ENCODE measurements at places on chromosomes 2 and 18.
A peak's percentile ranks its signal among the peaks of the same experiment; 100 is the strongest.

- DNase-seq: no peak
Observed at GRCh38 chr2:26559556-26559955, 81.6 kb downstream of the CIB4 start.

DNA sequence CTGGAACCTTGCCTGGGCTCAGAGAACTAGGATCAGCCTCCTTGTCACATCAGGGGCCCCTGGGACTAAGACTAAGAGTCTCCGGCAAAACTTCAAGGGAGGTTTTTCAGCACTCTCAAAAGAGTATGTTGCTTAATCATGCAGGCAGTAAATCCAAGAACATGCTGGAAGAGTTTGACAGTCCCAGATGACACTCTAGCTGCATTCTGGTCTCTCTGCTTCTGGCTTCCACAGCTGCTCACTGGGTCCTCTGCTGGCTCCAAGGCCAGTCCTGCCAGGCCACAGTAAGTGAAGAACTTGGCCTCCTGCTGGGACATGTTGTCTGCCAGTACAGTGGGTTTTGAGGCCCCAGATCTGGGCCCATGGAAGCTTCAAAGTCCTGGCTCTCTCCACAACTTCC lies 45.2 kb upstream of the IL1RL1 start:
- DNase-seq: no peak

DNA sequence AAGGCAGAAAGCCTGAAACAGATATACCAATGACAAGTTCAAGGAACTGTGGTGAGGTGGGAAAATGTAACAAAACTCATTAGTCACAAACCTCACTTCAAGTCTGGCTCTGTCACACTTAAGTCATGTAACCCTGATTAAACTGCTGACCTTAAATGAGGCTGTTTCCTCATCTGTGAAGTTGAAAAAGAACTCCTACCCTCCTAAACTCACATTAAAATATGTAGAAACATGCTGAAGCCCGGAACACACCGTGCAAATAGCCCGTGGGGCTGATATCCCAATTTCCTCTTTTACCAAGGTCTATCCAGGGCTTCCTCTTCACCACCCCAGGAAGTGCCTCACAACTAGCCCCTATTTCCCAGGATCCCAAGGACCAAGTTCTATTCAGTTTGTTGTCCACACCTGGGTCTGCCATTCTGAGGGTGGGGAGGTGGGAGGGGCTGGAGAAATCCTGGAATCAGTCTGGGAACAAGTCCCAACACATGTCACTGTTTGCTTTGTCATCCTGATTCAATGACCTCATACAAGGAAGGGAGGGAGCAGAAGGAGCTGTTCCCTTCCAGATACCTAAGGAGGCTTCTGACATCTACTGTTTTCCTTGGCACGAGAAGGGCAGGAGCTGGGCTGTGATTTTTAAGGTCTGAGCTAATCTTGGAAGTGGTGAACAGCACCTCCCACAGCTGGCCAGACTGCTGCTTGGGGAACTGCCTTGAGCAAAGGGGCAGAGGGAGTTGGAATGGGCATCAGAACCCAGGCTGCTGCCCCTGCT lies 42.3 kb downstream of the SLC4A1AP start:
- peak; percentile 88 for DNase-seq

DNA sequence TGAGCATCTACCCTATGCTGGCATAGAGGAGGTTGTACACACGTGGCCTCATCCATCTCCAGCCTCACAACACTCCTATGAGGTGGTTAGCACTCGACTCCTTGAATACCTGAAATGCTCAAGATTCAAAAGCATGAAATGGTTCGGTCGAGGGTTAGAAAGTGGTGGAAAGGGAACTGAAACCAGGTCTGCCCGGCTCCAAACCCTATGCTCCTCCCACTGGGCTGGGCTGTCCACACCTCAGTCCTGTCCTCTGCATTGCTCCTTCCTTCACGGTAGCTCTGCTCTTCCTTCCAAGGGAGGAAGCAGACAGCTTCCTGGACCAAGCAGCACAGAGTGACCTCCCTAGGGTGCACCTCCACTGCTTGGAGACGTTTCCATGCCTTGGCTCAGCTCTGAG lies 565.2 kb upstream of the ID2 start:
- no peak for DNase-seq

DNA sequence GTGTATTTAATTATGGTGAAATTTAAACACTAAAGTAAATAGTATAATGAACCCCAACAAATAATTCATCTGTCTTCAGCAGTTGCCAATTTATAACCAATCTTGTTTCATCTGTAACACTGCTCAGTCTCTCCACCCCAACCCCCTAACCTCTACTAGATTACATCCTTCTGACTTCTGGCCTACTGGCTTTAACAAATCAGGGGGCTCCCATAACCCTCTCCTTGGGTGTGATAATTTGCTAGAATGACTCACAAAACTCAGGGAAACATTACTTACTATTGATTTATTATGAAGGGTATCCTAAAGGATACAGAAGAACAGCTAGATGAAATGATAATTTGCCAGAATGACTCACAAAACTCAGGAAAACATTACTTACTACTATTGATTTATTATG lies 50.7 kb downstream of the PIK3C3 start:
- DNase-seq: peak; percentile 5

DNA sequence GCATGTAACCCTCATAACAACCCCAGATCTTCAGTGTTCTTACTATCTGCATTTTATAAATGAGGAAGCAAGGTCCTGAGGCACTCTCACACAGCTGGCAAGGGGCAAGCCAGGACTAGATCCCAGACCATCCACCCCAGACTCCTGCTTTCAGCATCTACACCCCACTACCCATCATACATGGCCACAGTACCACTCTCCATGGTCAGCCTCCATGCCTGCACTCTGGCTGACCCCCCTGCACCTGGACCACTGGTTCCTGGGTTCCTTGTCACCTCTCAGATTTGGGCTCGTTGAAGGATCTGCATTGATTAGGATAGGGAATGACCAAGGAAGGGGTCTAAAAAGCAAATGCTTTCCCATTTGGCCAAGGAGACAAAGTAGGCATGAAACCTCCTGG lies 36.0 kb upstream of the TEX51 start:
- no peak for DNase-seq

GRCh38 chr2:12363138-12363537 lies 353.6 kb upstream of the TRIB2 start:
- DNase-seq: peak; percentile 6

- DNase-seq: peak; percentile 71
Observed at GRCh38 chr2:145617906-145618305, 1098.0 kb upstream of the ZEB2 start.

DNA sequence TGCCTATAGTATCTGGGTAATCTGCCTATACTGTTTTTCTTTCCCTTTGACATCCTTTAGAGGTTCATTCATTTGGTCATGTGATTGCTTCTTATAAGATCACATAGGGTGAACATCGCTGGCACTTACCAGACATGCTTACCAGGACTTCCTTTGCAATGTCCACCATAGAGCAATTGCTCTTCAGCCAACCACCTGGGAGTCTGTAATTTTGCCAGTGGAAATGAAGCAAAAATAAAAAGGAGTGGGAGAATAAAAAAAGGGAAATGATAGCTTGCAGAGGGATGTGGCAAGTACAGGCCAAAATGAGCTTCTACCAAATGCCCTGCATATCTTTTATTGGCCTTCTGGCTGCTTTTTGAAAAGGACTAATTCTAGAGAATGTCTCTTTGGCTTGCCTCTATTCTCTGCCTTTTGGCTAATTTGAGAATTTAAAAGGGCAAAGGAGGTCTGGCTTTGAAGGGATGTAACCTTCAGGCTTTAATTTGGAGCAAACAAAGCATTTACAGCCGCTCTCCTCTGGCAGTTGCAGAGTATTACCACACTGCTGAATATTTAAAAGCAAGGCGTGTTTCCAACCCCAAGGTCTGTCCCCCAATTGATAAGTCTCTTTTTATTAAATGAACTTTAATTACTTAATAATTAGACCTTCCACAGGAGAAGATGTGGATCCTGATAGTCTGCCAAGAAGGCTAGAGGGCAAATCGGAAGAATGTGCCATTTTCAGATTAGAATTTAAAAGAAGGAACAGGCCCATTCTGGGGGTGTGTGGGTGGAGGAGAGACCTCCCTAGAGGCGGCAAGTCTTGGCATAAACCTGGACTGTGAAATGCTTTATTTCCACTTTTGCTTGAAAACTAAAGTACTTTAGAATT lies 557.9 kb downstream of the DCC start:
- no peak for DNase-seq

DNA sequence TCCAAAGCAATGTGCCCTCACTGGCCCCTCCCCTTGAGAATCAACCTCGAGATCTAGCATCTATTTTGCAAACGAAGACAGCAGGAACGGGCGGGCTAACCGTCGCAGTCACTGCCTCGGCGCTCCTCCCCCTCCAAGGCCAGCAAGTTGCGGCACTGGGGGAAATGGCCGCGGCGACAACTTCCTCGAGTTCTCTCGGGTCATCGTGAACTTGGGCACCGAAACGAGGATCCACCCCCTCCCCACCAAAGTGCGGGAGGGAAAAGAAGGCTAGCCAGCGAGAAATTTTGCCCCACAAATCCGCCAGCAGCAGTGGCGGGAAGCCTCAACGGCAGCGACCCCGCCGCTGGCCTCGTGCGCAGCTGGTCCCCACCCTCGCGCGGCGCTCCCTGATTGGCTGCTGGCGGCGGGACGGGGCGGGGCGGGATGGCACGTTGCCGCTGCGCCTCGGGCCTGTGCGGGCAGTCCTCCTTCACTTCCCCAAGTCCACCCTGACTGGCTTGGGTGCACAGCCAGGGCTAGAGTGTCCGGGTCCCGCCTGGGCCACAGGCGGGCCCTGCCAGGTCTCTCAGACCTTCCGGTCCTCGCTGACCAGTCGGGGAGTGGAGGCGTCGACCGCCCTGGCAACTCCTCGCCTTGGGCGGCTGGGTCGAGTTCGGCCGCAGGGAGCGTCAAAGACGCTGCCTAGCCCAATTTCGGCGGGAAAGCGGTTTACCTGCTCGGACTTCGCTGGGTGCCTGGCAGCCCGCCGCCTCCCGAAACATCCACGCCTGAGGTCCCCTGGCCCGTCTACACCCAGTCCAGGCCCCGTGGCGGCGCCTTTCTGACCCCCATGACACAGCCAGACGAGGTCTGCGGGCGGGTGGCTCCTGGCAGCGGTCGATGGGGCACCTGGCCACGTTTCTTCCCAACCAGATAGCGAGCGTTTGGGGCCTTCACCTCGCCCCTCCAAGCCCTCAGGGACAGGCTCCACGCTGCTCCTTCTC lies at the start of gene BOLL:
BOLL (minus strand) TSS at position 364 of the 986 bp plus-strand sequence. CDS start 3,469 bp downstream, outside the sequence.
- DNase-seq: no peak

- peak; percentile 87 for DNase-seq
Observed at GRCh38 chr2:105454801-105455485, 56.1 kb upstream of the FHL2 start.

GRCh38 chr18:37440206-37440605 lies 125.4 kb downstream of the CELF4 start:
- no peak for DNase-seq

GRCh38 chr2:42125841-42126594 lies 43.1 kb upstream of the EML4 start:
- DNase-seq: no peak

GRCh38 chr2:99918389-99918788 lies 224.0 kb downstream of the AFF3 start:
- no peak for DNase-seq

DNA sequence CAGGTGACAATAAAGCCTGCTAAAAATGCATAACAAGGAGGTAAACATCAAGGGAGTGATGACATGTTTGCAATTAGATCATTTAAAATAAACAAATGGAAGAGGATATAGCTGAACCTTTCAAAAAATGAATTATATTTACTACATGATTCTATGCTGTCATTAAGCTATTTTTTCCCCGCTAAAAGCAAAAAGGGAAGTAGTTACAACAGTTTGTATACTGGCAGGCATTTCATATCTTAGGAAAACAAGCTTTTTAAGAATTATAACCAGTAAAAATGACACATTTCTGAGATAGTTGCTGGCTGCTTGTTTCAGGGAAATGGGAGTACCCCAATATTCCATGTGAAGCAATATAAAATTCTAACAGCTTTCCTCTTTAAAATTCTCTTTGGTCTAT lies 89.1 kb upstream of the ITGB6 start:
- no peak for DNase-seq

GRCh38 chr2:72619626-72620025 lies 206.2 kb downstream of the EXOC6B start:
- no peak for DNase-seq

DNA sequence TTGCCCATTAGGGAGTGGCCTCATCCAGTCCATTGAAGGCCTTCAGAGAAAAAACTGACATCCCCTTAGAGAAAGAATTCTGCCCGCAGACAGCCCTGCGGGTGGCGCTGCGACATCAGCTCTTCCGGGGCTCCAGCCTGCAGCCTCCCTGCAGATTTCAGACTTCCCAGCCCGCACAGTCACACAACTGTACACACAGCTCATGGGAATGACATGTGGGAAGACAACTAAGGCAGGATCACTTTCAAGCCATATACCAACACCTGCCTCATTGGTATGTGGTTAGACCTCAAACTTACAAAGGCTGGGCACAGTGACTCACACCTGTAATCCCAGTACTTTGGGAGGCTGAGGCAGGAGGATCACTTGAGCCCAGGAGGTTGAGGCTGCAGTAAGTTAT lies 24.8 kb upstream of the TUBB6 start:
- DNase-seq: peak; percentile 65

GRCh38 chr2:233994151-233994550 lies 56.4 kb upstream of the SPP2 start:
- DNase-seq: no peak

DNA sequence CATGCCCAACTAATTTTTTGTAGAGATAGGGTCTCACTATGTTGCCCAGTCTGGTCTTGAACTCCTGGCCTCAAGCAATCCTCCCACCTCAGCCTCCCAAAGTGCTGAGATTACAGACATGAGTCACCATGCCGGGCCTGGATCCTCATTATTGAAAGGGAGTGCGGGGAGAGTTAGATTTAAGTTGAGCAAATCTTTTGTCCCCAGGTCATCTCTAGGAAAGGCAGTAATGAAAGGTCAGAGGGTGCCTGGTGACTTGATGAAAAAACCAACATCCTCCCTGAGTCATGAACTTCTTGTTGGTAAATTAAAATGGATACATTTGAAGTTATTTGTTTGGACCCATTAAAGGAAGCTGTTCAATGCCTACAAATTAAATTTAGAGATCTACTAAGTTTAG lies 25.1 kb downstream of the STAT4 start:
- no peak for DNase-seq

- no peak for DNase-seq
Observed at GRCh38 chr18:73479477-73479876, 611.7 kb upstream of the NETO1 start.

- peak; percentile 26 for DNase-seq
Observed at GRCh38 chr2:66569321-66569851, 134.5 kb downstream of the MEIS1 start.

- no peak for DNase-seq
Observed at GRCh38 chr2:27710640-27711430, 47.1 kb downstream of the SLC4A1AP start.

DNA sequence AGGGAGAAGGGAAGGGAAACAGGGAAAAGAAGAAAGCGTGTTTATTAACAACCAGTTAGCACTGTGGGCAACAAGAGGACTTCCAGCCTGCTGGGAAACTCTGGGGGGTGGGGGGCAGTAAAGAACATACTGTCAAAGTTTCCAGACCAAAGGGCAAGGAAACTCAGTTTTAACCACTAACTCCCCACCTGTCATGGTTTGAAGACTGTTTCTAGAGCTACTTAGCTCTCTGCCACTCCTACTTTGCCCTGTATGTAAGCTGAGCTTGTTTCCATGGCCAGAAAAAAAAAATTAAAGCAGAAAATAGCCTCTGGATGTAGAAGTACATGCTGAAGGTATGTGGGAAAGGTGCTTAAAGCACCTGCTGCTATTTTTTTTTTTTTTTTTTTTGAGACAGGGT lies 11.0 kb upstream of the PTPN2 start:
- no peak for DNase-seq

Data from HCEC 1CT (cell line).